ENCODE measurements at places on chromosomes 4 and X. TPM values are rescaled to one million over a fixed set of nuclear protein-coding genes. Genes with fewer than 3 reads are reported as not detected.

The GYG2 gene
- 10.6 TPM for total RNA-seq

The GPR173 gene
- total RNA-seq = 2.3 TPM

The UGT8 gene
- not detected for total RNA-seq

GRCh38 chr4:104128031-104128849 lies 366.5 kb downstream of the CXXC4 start:
- DNase-seq = no peak

Measured in fibroblast of lung (primary cell).